Urothelium cell line (cell line): ENCODE measurements at places on chromosomes 11 and 22.

- DNase-seq = no peak
Observed at GRCh38 chr22:28750471-28750881, 8.6 kb downstream of the HSCB start.

DNA sequence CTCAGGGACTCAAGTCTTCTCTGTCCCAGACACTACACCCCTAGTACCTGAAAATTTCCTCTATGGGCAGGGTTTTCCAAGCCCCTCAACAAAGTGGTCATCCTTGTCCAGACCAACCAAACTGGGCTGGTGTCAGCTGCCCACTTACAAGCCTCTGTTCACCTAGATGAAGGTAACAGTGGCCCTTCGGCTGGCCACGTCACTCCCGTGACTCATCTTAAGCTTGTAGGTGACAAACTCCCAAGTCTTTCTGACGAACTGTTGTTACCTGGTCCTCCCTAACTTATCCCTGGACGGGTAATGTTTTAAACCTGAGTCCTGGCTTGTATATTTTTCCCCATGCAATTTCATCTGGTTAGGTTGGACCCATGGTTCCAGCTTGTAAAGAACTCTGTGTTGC lies 4.7 kb downstream of the CXCR5 start:
- no peak for DNase-seq

- DNase-seq = no peak
Observed at GRCh38 chr11:19747634-19748033, 35.0 kb downstream of the NAV2 start.

DNA sequence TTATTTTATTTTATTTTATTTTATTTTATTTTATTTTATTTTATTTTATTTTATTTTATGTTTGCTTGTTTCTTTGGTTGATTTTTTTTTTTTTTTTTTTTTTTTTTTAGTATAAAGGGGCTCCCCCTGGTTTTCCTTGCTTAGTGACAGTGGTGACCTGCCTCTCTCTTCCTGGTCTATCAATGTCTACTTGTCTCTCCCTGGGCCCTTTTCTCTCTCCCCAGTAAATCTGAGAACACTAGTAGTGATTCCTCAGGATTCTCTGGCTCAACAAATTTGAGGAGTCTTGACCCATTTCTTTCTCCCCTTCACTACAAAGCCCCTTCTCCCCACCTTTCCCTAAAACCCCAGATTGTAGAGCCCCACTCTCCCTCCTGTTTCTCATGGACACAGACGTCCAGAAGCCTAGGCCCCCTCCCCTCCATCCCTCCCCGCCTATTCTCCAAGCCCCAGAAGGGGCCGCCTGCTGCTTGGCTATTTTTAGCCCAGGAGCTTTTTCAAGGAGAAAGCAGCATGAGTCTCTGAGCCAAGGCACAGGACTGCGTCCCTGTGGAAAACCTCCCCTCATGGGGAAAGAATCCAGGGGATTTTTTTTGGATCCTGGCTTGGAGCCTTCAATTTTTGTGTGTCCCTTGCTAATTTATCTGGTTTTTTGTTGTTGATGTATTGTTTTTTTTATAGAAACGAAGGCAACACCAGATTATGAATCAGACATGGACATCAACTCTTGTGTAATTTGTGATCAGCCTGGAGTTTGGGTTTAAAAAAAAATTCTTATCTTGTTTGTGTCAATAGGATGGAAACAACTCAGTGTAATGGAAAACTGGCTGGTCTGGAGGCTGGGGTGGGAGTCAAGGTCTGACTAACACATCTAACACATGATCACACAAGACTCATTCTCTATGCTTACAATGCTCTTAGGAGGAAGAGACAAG lies 17.5 kb upstream of the ACCSL start:
- no peak for DNase-seq

GRCh38 chr11:18452927-18453326 lies 2.7 kb upstream of the LDHAL6A start:
- DNase-seq = no peak

DNA sequence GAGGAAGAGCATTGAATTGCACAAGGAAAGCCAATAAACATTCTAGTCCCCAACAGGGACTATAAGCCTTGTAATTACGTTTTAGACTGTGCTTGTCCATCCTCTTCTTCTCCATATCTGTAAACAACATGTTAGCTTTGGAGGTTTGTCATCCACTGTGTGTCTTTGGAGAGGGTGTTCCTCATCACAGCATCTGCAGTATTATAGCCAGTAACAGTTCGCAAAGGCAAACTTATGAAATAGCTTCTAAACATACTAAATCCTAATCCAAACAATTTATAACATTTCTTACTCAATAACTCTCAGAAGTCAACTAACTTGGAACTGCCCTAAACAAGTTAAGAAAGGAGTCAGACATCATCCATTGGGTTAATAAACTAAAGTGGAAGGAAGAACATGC lies 10.3 kb upstream of the BDNF start:
- DNase-seq = no peak

GRCh38 chr11:121236115-121237001 lies 56.2 kb upstream of the SC5D start:
- peak; percentile 12 for DNase-seq

- no peak for DNase-seq
Observed at GRCh38 chr11:16825101-16825500, 86.7 kb downstream of the C11orf58 start.

DNA sequence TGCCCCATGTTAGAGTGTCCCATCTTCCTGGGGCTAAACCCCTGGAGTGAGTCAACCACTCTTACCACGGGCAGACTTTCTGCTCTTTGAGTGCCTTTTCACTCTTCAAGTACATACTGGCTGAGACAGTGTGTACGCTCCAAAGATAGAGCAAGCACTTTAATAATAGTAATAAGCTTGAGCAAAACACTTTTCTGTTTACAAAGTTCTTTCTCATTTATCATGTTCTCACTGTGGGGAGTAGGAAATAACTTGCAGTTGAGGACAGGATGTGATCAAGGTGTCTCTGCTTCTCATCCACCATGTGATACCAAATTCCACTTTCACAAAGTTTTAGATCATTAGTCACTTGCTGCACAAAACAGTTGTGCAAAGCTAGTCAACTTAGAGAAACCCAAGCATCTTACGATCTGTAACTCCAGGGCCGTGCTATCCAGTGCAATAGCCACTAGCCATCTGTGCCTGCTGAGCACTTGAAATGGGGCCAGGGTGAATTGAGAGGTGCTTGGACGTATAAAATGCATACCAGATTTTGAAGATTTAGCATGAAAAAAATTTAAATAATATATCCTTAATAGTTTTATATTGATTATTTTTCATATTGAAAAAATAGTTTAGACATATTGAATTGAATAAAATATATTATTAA lies 135.3 kb downstream of the KIF18A start:
- peak; percentile 35 for DNase-seq

GRCh38 chr11:34915136-34916014 lies 804 bp downstream of the APIP start:
- DNase-seq = no peak

DNA sequence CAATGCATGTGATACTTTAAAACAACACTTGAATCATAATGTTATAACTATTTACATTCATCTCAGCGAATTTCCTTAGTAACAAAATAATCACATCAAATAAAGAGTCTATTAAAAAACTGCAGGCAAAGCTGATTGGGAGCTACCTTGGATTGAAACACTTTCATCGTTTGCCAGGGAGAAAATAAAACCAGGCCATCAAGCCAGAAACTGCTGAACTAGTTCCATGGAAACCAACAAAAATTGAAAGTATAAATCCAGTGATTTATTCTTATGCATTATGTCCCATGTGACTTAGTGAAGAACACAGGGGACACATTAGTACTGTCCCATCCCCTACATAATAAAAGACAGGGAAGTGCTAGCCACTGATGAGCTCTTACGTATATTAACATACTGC lies 21.7 kb downstream of the SLC35F2 start:
- DNase-seq = no peak

DNA sequence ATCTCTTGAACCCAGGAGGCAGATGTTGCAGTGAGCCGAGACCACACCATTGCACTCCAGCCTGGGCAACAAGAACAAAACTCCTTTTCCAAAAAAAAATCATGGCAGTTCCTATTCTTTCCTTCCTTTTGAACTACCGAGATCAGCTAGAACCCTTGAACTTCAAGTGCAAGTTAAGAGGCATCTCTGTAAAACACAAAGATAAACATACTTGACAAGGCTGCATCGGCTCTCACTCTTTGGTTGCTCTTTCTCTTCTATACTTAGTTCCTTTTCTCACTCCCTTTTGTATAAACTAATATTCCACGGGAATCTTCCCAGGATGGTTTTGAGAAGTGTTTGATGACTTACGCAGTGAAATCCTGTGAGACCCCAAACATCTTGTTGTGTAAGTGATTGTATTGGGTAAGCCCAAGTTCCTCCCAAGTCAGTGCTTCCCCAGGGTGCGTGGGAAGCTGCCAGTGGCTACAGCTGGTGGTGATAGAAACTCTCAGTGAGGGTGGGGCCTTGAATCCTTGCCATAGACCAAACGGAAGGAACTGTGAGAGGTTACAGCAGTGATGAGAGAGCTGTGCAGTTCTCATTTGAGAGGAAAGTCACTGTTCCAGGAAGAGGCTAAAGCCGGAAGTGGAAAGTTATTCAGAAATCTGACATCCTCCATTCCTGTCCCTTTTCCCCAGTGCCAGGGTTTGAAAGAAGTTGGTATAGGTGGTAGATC lies 24.1 kb upstream of the CDC42EP2 start:
- no peak for DNase-seq

GRCh38 chr11:64268893-64269539 lies 15.4 kb downstream of the BAD start:
- peak; percentile 45 for DNase-seq

DNA sequence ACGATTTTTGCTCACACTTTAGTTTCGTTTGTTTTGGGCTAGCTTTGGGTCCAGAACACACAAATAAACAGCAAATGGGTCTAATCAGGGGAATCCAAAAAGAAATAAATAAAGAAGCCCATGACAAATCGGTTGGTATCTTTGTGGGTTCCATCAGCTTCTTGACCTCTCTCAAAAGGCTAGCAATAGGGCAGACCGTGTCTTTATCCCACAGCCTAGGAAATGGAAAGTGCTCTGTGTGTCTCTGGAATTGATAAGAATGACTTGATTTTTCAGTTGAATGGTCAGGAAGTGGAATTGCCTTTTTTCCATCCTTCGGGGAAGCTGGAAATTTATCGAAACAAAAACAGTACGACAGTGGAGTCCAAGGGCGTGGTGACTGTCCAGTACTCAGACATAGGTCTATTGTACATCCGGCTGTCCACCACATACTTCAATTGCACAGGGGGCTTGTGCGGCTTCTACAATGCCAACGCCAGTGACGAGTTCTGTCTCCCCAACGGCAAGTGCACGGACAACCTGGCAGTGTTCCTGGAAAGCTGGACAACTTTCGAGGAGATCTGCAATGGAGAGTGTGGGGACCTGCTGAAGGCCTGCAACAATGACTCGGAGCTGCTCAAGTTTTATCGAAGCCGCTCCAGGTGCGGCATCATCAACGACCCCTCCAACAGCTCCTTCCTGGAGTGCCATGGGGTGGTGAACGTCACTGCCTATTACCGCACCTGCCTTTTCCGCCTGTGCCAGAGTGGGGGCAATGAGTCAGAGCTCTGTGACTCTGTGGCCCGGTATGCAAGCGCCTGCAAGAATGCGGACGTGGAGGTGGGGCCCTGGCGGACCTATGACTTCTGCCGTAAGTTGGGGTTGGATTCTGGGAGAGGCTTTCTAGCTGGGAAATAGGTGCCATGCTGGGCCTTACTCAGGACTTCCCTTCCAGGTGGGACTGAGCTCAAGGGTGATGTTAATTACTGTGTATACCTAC lies 28.6 kb downstream of the TECTA start:
- DNase-seq = peak; percentile 82

DNA sequence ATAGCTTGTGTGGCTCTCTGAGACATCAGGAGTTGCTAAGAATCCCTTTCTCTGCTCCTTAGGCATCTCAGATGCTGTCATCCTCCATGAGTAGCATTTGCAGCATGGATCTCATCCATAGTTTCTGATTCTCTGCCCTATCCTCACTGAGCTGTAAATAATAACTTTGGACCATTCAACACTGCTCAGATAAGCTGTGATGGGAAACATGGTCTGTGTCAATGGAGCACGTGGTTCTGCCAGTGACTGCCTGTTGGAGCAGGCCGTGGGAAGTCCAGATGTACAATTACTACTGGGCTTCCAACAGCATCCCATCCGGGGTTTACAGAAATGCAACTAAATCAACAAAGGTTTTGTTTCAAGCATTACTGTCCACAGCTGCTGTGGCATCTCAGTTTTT lies 160.1 kb downstream of the OR4C45 start:
- no peak for DNase-seq

GRCh38 chr11:33747979-33748378 lies 11.8 kb upstream of the CD59 start:
- no peak for DNase-seq

DNA sequence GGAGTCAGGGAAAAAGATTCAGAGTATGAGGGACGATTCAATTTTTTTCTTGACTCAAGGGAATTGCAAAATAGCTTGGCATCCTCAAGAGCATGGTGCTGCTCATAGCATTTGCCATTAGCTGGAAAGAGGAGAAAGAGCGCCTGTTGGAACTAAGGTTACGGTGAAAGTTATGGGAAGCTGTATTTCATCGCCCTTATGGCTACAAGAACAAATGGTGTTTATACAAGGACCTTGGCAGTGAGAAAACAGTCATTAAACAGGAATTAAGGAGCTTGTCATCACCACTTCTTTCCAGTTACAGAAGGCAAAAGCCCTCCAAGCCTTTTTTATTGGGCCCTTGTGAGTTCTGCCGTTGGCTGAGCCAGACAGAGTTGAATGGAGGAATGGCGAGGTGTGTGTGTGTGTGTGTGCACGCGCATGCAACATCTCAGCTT lies 74.2 kb downstream of the ALX4 start:
- DNase-seq = no peak

DNA sequence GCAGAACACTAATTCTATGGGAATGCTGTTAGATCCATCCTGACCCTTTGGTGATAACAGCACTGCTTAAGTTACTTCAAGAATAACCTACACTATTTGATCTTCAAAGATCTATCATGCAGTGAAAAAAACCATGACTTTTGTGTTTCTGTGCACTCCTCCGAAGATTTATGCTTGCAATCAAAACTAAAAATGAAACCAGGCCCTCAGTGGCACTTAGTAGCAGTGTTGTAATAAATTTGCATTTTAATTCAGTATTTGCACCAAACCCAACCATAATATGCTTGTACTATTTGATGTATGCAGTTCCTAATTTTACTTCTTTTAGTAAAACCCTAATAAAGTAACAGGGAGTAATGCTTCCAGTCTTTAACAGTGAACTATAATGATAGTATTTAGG lies 130.7 kb downstream of the SOX6 start:
- DNase-seq = no peak

GRCh38 chr11:48008951-48009270 lies 28.6 kb downstream of the PTPRJ start:
- DNase-seq = no peak
